Mesothelial cell of epicardium (in vitro differentiated cells): ENCODE measurements at places on chromosomes 3 and 15.

DNA sequence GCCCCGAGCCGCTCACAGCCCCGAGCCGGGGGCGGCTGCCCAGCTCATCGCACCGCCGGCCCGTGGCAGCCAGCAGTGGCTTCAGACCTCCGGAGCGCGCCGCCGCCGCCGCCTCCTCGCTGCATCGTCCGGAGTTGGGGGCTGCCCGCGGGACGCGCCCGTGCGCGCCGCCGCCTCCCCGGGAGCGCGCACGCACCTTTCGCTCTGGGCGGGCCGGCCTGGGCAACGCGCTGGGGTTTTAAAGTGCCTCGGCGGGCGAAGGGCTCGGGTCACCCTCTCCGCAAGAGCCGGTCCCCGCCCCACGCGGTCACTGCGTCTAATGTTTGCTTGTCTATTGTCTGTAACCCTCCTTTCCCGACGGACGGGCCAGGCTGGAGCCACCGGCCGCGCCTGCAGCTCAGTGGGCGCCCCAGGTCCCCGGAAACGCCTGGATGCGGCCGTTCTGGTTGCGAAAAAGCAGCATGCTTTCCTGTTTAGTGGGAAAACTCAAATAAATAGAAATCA is at the start of gene RYK:
Gene RYK (minus strand): TSS at position 143 of the 504 bp plus-strand sequence. CDS start 205 bp downstream, outside the sequence.
- peak within 1 kb of the TSS; percentile 97 for H3K27ac ChIP-seq
- DNase-seq: peak; percentile 53
- peak within 1 kb of the TSS; percentile 94 for H3K4me3 ChIP-seq
- no peaks in the 10 kb centered on the region for H3K27me3 ChIP-seq

GRCh38 chr15:29652595-29652994 is 169.7 kb downstream of the TJP1 start:
- H3K36me3 ChIP-seq: no peaks in the 10 kb centered on the region
- no peak overlapping the region for H3K4me3 ChIP-seq
- no peak overlapping the region for H3K27ac ChIP-seq
- H3K4me1 ChIP-seq: peaks cover 5% of the 10 kb centered on the region
- no peak for DNase-seq
- H3K27me3 ChIP-seq: no peaks in the 10 kb centered on the region

- no peaks in the 10 kb centered on the region for H3K36me3 ChIP-seq
- no peak overlapping the region for H3K4me3 ChIP-seq
- no peak for DNase-seq
- no peaks in the 10 kb centered on the region for H3K27me3 ChIP-seq
Measured at GRCh38 chr3:104412608-104413580, 953.8 kb upstream of the ALCAM start.

- H3K4me1 ChIP-seq: no peaks in the 10 kb centered on the region
- DNase-seq: peak; percentile 65
- H3K27me3 ChIP-seq: no peaks in the 10 kb centered on the region
- peaks cover 20% of the 10 kb centered on the region for H3K36me3 ChIP-seq
- no peak overlapping the region for H3K27ac ChIP-seq
- no peak overlapping the region for H3K4me3 ChIP-seq
Measured at GRCh38 chr15:80567721-80568157, 127.4 kb upstream of the ABHD17C start.

- H3K36me3 ChIP-seq: no peaks in the 10 kb centered on the region
- H3K27me3 ChIP-seq: no peaks in the 10 kb centered on the region
- H3K4me1 ChIP-seq: no peaks in the 10 kb centered on the region
- DNase-seq: no peak
Measured at GRCh38 chr15:92460023-92460422, 66.3 kb downstream of the ST8SIA2 start.

- no peak for DNase-seq
- no peaks in the 10 kb centered on the region for H3K27me3 ChIP-seq
- no peak overlapping the region for H3K4me3 ChIP-seq
- H3K27ac ChIP-seq: no peak overlapping the region
Measured at GRCh38 chr15:64816452-64816851, 9.0 kb downstream of the PIF1 start.

- no peak for DNase-seq
- H3K4me1 ChIP-seq: peaks cover 53% of the 10 kb centered on the region
- H3K27ac ChIP-seq: peak overlapping the region; percentile 85
- no peak overlapping the region for H3K4me3 ChIP-seq
- H3K36me3 ChIP-seq: no peaks in the 10 kb centered on the region
- H3K27me3 ChIP-seq: no peaks in the 10 kb centered on the region
Measured at GRCh38 chr3:55569033-55569599, 82.0 kb upstream of the WNT5A start.

DNA sequence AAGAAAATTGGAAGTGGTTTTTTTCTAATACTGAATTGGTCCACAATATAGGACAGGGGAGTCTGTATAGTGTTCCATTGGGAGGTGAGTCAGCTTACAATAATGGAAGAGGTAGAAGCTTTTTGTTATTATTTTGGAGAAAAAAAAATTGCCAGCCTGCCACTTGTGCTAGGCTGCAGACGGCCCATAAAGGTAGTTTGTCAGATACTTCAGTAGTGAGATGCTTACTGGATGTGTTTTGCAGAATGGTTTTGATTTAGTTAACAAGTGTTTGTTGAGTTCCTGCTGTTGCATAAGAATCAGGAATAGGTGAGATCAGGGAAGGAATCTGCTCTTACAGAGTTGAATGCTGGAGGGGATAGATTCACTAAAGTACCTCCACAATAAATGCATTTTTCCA is 1.0 kb downstream of the DTWD1 start:
- peaks cover 32% of the 10 kb centered on the region for H3K4me1 ChIP-seq
- peaks cover 34% of the 10 kb centered on the region for H3K36me3 ChIP-seq
- no peaks in the 10 kb centered on the region for H3K27me3 ChIP-seq
- no peak for DNase-seq

- no peak overlapping the region for H3K4me3 ChIP-seq
- peaks cover 7% of the 10 kb centered on the region for H3K27me3 ChIP-seq
- H3K4me1 ChIP-seq: peaks cover 8% of the 10 kb centered on the region
- DNase-seq: no peak
- H3K27ac ChIP-seq: no peak overlapping the region
Measured at GRCh38 chr3:115960799-115961198, 337.5 kb downstream of the GAP43 start.

- H3K27ac ChIP-seq: no peak within 1 kb of the TSS
- peaks cover 42% of the 10 kb centered on the region for H3K27me3 ChIP-seq
- H3K4me3 ChIP-seq: peak within 1 kb of the TSS; percentile 66
Measured at GRCh38 chr3:53493963-53494791, at the start of gene CACNA1D. Gene CACNA1D, plus strand, starts transcription at chr3:53494611. Its CDS starts 556 bp downstream, at chr3:53495167.

- no peak overlapping the region for H3K27ac ChIP-seq
- H3K27me3 ChIP-seq: no peaks in the 10 kb centered on the region
- no peak for DNase-seq
- H3K36me3 ChIP-seq: no peaks in the 10 kb centered on the region
- no peaks in the 10 kb centered on the region for H3K4me1 ChIP-seq
- H3K4me3 ChIP-seq: no peak overlapping the region
Measured at GRCh38 chr3:56222866-56223265, 245.4 kb downstream of the ERC2 start.

GRCh38 chr3:58800940-58801339 is 134.4 kb upstream of the FAM3D start:
- H3K4me3 ChIP-seq: no peak overlapping the region
- H3K27ac ChIP-seq: no peak overlapping the region
- H3K4me1 ChIP-seq: peaks cover 2% of the 10 kb centered on the region
- no peak for DNase-seq
- no peaks in the 10 kb centered on the region for H3K27me3 ChIP-seq
- no peaks in the 10 kb centered on the region for H3K36me3 ChIP-seq

DNA sequence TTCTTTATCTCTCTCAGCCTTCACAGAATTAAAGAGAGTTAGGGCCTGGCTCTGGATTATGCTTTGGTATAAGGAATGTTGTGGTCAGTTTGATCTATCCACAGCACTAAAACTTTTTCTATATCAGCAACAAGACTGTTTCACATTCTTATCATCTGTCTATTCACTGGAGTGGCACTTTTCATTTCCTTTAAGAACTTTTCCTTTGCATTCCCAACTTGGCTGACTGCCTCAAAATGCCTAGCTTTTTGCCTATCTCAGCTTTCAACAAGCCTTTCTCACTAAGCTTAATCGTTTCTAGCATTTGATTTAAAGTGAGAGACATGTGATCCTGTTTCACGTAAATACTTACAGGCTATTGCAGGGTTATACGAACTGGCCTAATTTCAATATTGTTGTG is 471.8 kb downstream of the GBE1 start:
- no peak overlapping the region for H3K4me3 ChIP-seq
- no peaks in the 10 kb centered on the region for H3K4me1 ChIP-seq
- DNase-seq: no peak

GRCh38 chr3:46768061-46768460 is 50.4 kb upstream of the PRSS50 start:
- H3K27ac ChIP-seq: no peak overlapping the region
- peaks cover 20% of the 10 kb centered on the region for H3K36me3 ChIP-seq
- H3K4me3 ChIP-seq: no peak overlapping the region
- no peaks in the 10 kb centered on the region for H3K4me1 ChIP-seq

GRCh38 chr15:64844576-64845145 is 2.9 kb downstream of the PLEKHO2 start:
- no peaks in the 10 kb centered on the region for H3K27me3 ChIP-seq
- H3K36me3 ChIP-seq: no peaks in the 10 kb centered on the region
- no peak for DNase-seq
- H3K27ac ChIP-seq: peak overlapping the region; percentile 44
- H3K4me3 ChIP-seq: no peak overlapping the region

GRCh38 chr3:67082533-67083024 is 84.5 kb downstream of the KBTBD8 start:
- H3K27ac ChIP-seq: no peak overlapping the region
- no peak overlapping the region for H3K4me3 ChIP-seq
- H3K4me1 ChIP-seq: peaks cover 6% of the 10 kb centered on the region
- peaks cover 6% of the 10 kb centered on the region for H3K36me3 ChIP-seq
- no peaks in the 10 kb centered on the region for H3K27me3 ChIP-seq

DNA sequence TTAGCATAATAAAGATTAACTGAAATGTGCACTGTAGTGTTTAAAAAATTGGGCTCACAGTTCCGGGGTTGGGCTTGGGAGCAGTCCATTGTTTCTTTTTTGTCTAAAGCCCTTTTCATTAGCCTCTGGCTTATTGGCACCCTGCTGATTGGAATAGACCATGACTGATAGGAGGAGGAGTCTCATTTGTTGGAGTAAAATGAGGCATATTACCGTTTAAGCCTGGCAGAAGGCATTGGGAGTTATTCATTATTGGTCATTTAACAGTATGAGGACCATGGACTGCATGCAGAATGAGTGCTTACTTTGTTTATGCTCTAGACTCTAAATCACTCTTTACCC is 139.0 kb upstream of the CGNL1 start:
- peak overlapping the region; percentile 85 for H3K27ac ChIP-seq
- peaks cover 26% of the 10 kb centered on the region for H3K36me3 ChIP-seq
- H3K4me3 ChIP-seq: no peak overlapping the region
- DNase-seq: no peak
- H3K4me1 ChIP-seq: peaks cover 31% of the 10 kb centered on the region
- no peaks in the 10 kb centered on the region for H3K27me3 ChIP-seq

DNA sequence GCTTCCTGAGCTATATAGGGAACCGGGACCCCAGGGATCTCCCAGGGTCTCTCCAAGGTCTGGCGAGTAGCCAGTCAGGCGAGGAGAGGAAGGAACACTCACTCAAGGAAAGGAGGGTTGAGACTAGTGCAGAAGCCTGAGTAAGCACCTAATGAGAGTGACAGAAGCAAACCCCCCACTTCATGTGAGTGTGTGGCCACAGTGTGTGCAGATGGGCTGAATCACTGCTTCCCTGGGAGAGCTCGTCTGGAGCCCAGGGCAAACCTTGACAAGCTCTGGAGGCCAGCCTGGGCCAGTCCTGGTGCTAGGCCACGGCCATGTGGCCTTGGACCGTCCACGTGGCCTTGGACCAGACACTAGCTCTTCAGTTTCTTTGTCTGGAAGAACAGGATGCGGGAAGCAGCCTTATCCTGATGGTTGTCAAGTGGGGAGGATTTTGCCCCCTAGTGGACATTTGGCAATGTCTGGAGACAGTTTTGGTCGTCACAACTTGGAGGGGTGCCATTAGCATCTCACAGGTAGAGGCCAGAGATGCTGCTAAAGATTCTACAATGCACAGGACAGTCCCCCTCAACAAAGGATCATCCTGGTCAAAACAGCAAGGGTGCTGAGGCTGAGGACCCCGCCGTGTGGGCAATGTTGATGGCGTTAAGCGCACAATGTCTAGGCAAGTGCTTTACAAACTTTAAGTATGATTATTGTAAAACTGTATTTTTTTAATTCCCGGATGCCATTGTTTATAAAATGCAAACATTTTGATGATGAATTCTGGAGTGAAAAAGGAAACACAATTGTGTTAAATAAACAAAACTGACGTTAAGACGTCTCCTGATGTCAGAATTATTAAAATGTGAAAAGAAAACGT is 34.8 kb upstream of the CTSH start:
- H3K4me1 ChIP-seq: peaks cover 18% of the 10 kb centered on the region
- H3K27ac ChIP-seq: peak overlapping the region; percentile 61
- no peaks in the 10 kb centered on the region for H3K27me3 ChIP-seq
- H3K36me3 ChIP-seq: no peaks in the 10 kb centered on the region
- H3K4me3 ChIP-seq: no peak overlapping the region
- DNase-seq: peak; percentile 72

- no peak overlapping the region for H3K4me3 ChIP-seq
- H3K4me1 ChIP-seq: peaks cover 9% of the 10 kb centered on the region
- H3K36me3 ChIP-seq: no peaks in the 10 kb centered on the region
- no peak for DNase-seq
- no peaks in the 10 kb centered on the region for H3K27me3 ChIP-seq
Measured at GRCh38 chr3:143648218-143648617, 200.1 kb downstream of the SLC9A9 start.

DNA sequence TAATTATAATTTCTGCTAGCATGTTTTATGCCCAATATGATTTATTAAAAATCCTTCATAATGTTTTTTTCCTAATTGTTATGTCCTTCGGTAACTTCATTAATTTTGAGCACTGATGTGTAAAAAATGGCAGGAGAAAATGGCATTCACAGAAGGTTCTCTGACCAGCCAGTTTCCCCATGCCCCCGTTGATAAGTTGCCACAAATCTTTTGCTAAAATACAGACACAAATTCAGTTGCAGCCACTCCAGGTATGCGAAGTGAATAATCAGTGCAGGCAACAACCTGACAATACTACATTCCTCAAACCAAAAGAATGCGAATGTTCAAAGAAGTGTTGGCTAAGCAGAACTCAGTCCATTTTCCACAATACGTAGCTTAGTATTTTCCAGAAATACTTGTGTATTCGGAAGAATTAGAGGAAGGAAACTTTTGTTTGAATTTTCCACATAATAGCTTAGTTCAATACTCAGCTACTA is 32.7 kb downstream of the CHL1 start:
- H3K4me1 ChIP-seq: peaks cover 11% of the 10 kb centered on the region
- H3K27ac ChIP-seq: no peak overlapping the region
- H3K36me3 ChIP-seq: no peaks in the 10 kb centered on the region
- no peak for DNase-seq
- H3K27me3 ChIP-seq: peaks cover 4% of the 10 kb centered on the region
- H3K4me3 ChIP-seq: no peak overlapping the region

- no peak overlapping the region for H3K27ac ChIP-seq
- peaks cover 1% of the 10 kb centered on the region for H3K36me3 ChIP-seq
- H3K4me3 ChIP-seq: no peak overlapping the region
- peaks cover 6% of the 10 kb centered on the region for H3K4me1 ChIP-seq
- no peaks in the 10 kb centered on the region for H3K27me3 ChIP-seq
Measured at GRCh38 chr3:150736903-150737832, 25.8 kb downstream of the SIAH2 start.
